HuH-7.5 (cell line): ENCODE measurements at places on chromosomes 3 and 15.

GRCh38 chr3:126125341-126125740 lies 41.4 kb upstream of the SLC41A3 start:
- no peak for DNase-seq

DNA sequence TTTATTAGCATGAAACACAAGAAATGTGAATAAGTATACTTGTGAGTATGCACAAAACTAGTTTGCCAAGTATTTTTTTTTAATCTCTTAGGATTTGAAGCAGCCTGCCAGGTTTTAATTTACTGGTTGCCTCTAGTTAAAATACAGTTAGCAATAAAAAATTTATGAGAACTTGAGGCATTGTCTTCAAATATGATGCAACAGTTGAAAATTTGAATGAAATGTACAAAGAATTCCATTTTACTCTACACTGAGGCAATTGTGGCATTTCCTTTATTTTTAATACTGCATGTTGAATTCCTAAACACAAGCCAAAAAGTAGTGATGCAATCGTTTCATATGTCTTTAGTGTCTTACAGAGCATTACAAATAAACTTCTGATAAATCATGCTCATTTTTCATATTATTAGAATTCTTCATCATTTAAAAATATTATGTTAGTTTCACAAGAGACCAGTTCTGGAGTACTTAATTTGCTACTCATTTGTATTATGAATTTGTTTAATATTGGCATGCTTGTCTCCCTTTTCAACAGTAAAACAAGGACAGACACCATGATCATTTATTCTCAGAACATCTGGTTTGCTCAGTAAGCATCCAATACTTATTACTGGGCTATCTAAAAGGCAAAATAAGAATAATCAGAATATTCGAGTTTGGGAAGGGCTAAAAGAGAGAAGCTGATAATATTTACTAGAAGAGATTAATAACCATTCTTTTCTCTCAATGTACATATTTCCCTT lies 124.8 kb upstream of the PTX3 start:
- no peak for DNase-seq

- DNase-seq: no peak
These were observed 46.9 kb upstream of the CHD2 start for GRCh38 chr15:92853222-92853621.

- no peak for DNase-seq
These were observed 569.2 kb downstream of the UNC13C start for GRCh38 chr15:54547491-54547890.

DNA sequence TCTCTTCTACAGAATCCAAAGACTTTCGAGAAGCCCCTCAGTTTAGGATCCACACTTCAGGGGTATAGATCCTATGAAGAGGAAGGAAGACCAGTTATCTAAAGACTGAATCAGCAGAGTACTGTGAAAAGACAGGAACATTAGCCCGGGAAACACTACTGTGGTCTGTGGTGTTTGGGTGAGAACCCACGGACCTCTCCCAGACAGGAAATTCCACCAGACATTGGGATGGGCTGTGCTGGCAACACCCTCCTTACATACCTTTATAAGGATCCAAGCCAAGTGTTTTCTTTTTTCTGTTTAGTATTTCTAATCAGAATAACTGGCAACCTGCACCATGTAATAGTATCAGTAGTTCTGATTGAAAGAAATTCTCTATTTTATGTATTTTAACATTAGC lies 14.1 kb downstream of the TMEM207 start:
- no peak for DNase-seq

DNA sequence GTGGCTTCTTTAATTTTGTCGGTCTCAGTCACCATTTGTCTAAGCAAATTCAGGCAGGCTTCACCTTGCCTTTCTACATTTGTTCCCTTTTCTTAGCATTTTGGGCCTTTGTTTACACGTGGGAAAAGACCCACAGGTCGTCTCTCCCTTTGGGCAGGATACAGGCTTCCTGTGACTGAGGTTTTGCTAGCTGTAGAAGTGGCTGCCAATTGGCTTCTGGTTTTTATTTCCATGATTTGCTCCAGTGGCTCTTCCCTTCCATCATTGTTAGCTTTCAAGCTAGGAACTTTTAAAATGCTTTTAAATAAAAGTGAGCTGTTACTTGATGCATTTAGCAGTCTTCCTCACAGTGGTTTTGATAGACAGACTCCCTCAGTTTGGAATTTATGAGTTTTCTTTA lies 37.3 kb downstream of the MLH1 start:
- no peak for DNase-seq

DNA sequence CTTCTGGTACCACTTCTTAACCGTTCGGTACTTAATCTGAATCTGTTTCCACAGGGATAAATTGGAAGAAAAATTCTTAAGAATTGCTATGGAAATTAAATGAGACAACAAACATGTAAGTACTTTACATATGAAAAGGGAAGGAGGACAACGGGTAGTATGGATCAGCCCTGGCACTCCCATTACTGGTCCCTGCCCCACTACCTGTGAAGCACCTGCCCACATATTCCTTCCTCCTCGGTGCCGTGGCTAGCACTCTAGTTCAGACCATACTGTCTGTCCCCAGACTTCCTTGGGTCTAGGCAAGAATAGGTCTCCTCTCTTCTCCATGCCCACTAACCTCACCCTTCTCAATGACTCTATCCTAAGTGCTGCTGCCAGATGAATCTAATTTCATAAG lies 46.2 kb downstream of the SHQ1 start:
- no peak for DNase-seq

DNA sequence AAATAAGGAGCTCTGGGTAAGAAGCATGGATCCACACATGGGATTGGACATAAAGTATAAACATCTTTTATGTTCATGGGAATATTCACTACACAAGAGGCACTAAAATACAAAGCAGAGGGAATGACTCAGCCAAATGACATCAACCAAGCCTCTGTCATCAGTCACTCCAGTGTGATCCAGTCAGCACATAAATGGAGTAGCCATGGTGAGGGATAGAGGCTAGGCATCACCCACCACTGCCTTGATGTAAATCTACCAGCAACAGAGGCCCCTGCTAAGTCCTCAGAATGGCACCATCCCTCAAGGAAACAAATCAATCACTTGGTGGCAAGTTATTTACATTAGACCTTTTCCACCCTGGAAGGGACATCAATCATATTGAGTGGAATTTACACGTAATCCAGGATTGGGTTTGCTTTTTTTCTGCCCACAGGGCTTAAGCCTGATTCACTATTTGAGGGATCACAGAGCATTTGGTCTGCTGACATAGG lies 27.2 kb downstream of the VEPH1 start:
- no peak for DNase-seq

DNA sequence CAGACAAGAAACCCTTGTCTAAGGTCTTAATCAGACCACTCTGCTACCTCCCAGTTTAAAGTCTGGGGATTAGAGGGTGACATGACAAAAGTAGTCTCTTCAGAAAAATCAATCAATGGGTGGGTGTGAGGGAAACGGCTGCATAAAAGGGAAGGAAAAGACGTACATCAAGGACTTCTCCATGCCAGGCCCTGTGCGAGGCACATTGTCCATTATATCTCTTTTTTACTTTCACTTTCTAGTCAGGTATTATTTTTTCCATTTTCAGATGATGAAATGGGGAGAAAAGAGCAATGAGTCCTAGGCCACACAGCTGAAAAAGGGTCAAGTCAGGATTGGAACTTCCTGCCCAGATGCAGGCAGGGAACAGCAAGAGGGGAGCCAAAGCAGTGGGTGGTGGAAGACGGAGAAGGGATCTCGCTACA lies 4.6 kb upstream of the CX3CR1 start:
- DNase-seq: no peak

DNA sequence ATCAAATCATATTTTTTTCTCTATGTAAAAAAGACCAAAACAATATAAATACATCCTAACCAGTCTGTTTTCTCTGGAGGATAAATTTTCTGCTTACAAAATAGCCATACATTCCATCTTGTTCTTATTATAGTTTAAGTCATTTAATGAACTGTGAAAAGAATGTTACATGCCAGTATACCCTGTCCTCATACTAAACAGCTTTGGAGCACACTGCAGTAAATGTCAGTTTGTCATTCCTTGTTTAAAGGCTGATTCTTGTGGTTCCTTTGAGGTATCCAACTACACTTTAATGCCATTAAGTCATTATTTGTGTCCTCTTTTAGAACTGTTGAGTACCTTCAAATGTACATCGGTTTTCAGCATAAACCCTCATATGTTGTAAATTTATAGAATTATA lies 52.7 kb upstream of the DCBLD2 start:
- DNase-seq: no peak

- DNase-seq: no peak
These were observed 43.3 kb downstream of the ADPGK start for GRCh38 chr15:72740219-72740618.

DNA sequence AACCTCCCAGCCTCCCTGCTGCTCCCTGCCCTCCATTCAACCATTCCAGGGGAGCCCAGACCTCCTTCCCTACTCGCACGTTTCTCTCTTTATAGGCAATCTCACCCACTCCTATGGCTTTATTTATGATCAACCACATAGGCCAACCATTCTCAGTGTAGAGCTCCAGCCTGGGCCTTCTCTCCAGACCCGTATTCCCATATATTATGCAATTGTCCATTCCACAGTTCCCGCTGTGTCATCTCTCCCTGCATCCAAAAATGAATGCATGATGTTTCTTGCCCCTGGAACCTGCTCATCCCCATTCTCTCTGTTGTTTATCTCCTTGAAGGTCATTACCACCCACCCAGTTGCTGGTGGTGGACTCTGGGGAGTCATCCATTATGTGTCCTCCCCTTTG lies 140.7 kb downstream of the LIPC start:
- DNase-seq: no peak

GRCh38 chr3:12192655-12193484 lies 34.2 kb upstream of the TIMP4 start:
- no peak for DNase-seq

- DNase-seq: no peak
These were observed 103.8 kb upstream of the CFAP20DC start for GRCh38 chr3:59153648-59154047.

DNA sequence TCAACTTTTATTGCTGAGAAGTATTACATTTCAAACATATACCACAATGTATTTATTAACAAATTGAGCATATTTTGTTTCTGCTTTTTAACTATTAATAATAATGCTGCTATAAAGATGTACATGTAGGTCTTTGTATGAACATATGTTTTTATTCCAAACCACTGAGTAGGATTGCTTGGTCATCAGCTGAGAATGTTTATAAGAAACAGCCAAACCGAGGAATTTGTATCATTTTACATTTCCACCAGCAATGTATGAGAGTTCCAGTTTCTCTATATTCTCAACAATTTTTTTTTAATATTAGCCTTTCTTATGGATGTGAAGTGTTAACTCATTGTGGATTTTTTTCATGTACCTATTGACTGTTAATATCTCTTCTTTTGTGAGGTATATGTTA lies 119.5 kb upstream of the MDFIC2 start:
- DNase-seq: no peak

DNA sequence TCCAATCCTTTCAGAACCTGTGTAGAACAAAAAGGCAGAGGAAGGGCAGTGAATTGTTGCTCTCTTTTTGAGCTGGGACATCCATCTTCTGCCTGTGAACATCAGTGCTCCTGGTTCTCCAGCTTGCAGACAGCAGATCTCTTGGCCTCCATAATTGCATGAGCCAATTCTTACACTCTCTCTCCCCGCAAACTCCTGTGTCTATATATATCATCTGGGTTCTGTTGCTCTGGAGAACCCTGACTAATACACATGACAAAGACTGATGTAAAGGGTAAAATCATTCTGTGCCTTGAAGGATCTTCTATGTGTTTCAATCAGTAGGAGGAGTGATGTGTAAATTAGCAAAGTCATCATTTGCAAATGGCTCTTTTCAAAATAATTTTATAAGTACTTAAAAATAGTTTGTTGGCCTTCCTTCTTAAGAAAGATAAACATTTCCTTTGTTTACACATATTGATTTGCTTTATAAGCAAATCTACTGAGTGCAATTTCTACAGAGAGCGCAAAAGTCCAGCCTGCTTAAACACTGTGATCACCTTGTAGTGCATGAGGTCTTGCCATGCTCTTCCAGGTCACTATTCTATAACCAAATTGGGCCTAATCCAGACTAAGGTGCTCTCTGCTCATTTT lies 154.9 kb upstream of the ANKRD28 start:
- DNase-seq: no peak

DNA sequence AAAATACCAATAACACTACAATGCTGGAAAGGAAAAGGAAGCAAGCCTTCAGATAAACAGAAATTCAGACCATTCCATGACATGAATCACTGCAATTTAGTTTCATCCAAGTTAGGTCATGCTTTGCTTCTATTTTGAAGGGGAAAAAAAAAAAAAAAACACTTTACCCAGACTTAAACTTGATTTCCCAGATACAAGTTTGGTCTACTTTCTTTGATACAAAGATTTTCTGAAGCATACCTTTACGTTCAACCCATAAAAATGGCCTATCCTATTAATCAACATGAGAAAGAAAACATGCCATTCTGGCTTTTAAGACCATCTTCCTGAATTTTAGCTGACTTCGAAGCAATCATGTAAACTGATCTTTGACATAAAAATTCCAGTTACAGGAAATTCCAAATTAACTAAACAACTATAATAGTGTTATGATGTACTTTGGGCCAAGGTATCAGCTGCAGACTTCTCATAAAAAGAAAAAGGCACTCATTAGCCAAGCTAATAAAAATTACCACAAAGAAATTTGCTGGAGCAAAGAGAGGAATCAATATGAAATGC lies 12.6 kb downstream of the OSBPL10 start:
- DNase-seq: no peak

GRCh38 chr3:149203758-149204157 lies 17.9 kb downstream of the CP start:
- DNase-seq: no peak

- DNase-seq: no peak
These were observed 97.8 kb downstream of the SST start for GRCh38 chr3:187572441-187572840.

DNA sequence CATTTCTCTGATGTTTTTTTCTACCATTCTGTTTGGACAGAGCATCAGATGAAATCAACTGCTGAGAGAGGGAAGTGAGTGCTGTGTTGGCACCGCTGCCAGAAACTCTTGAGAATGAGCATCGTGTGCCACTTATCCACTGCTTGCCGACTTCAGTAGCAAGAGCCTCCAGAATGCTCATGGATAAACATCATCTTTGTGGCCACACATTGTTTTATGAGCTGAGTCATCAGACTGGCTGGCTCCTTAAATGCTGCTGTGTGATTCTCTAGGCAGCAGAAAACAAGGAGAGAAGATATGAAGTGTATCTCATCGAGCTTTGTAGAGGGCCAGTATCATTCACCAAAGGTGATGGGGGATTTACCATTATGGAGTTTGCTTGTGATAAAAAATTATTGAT lies 3.4 kb upstream of the DOCK3 start:
- no peak for DNase-seq
